CD4-positive, alpha-beta memory T cell (primary cell): ENCODE measurements at places on chromosomes 7 and 10.

GRCh38 chr7:11757153-11757552, 74.8 kb downstream of the THSD7A start:
- H3K27ac ChIP-seq: no peak overlapping the region
- DNase-seq: no peak

- no peaks in the 10 kb centered on the region for H3K36me3 ChIP-seq
- peak; percentile 47 for DNase-seq
- peak overlapping the region; percentile 39 for H3K4me3 ChIP-seq
- H3K27me3 ChIP-seq: no peaks in the 10 kb centered on the region
- H3K4me1 ChIP-seq: peaks cover 64% of the 10 kb centered on the region
Measured at GRCh38 chr10:61993711-61994401, 92.4 kb downstream of the ARID5B start.

DNA sequence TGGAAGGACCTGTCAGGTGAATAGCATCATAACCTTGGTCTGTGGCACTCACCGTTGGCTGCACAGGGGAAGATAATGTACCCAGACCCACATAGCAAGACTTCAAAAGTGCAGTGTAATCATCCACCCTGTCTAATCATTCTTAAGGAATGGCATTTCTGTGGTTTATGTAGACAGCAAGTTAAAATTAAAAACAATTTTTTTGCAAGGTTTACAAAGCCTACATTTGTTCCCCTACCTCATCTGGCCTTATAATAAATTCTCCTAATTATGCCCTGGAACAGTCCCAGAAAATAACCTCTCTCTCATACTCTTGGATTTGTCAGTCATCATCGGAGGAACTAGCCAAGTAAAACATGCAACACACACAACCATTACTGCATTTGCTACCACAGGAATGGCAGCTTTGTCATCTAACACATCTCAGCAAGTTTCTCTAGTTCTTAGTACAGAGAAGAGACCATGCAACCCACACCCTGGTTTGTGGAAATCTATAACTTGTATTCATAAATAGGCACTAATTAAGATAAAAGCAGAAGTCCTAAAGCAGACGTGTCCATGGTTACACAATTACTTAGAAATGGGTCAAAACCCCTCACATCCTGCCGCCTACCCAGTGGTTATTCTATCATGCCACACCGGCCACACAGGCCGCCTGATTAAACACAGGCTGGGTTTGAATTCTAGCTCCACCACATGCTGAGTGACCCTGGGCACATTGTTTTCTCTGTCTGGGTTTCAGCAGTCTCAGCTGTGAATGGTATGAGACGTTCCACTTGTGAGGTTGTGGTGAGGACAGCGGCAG, 19.1 kb downstream of the ABLIM1 start:
- H3K27ac ChIP-seq: no peak overlapping the region
- no peaks in the 10 kb centered on the region for H3K27me3 ChIP-seq
- no peak for DNase-seq

GRCh38 chr10:103637011-103637410, 143.5 kb downstream of the NEURL1 start:
- no peaks in the 10 kb centered on the region for H3K4me1 ChIP-seq
- no peak overlapping the region for H3K27ac ChIP-seq
- H3K27me3 ChIP-seq: no peaks in the 10 kb centered on the region
- H3K4me3 ChIP-seq: no peak overlapping the region
- DNase-seq: no peak

DNA sequence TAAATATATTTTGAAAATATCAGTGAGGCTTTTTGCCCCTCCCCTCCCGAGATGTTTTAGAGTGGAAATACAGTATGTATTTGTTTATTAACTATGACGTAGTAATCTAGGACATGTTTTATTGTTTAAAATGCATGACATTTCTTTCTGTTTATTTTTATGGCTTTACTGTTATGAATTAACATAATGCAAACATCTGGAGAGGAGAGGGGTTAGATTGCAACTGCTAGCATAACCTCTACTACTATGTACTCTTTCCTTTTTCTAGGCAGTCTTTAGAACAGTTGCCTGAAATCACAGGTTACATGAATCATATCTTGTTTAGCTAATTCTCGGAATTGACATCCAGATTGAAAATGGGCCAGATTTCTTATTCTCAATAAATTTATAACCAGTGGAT, 7.4 kb downstream of the BTAF1 start:
- DNase-seq: no peak
- no peak overlapping the region for H3K4me3 ChIP-seq
- no peak overlapping the region for H3K27ac ChIP-seq
- H3K27me3 ChIP-seq: no peaks in the 10 kb centered on the region
- H3K36me3 ChIP-seq: peaks cover 2% of the 10 kb centered on the region
- H3K4me1 ChIP-seq: peaks cover 63% of the 10 kb centered on the region

DNA sequence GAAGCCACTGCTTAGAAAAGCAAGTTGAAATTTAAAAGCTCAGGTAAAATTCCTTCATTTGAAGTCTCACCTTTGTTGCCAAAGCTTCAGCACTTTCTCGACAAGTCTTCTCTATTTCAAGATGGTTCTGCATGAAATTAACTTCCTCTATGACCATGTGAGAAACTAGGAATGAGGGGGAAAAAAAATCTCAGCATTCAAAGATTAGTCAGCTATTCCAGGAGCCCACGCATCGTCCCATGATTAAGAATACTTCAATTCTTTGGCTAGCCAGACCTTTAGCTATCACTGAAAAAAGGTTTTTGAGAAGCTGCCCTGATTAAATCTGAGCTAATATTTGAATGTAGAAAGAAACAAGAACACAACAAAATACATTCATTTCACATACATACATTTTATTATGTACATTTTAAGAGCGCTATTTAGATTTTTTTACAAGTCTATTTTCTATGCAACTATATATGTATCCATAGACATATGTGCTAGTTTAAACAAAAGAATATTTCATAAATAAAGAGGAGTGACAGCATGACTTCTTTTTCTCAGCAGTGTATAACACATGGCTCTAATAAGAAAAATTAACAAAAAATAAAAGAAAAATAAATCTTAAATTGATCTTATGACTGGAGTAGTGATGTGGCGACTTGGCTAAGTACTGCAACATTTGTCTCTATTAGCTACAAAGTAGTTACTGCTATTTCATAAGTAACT, 44.8 kb downstream of the SHTN1 start:
- H3K4me1 ChIP-seq: no peaks in the 10 kb centered on the region
- no peak overlapping the region for H3K4me3 ChIP-seq
- H3K27me3 ChIP-seq: no peaks in the 10 kb centered on the region
- no peak overlapping the region for H3K27ac ChIP-seq
- H3K36me3 ChIP-seq: no peaks in the 10 kb centered on the region

DNA sequence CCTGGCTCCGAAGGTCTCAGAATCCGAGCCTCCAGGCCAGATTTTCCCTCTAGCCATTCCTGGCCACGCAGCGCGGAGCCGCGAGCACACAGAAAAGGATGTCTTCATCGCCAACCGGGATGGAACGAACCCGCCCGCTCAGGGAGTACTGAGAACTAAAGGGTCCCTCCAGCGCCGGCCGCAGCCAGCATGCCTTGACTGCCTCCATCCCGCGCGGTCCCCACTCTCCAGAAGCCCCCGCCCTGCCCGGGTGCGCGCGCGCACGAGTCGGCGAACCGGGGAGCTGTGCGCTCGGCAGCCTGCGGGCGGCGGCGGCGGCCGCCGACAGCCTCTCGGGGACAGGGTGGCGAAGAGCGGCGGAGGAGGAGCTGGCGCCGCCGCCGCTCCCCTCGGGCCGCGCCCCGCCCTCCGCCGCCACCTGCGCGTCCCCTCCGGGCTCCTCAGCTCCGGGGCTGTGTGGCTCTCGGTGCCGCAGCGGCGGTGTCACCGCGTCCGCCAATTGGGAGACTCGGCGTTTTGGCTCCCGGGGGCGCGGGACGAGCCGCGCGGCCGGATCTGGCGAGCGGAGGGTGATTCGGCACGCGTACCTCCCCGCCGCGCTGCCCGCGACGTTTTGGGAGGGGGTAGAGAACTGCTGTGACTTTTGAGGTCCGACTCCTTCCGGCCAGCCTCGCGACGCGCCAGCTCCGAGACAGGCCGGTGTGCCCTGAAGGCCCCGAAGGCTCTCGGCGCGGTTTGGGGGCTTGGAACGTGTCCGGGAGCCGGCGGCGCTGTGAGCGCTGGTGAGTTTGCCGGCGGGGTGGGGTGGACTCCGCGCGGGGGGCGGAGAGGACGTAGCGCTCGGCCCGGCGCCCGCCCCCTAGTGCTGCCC, 453 bp upstream of the GALNT17 start:
- no peaks in the 10 kb centered on the region for H3K27me3 ChIP-seq
- no peak overlapping the region for H3K4me3 ChIP-seq
- no peaks in the 10 kb centered on the region for H3K4me1 ChIP-seq

DNA sequence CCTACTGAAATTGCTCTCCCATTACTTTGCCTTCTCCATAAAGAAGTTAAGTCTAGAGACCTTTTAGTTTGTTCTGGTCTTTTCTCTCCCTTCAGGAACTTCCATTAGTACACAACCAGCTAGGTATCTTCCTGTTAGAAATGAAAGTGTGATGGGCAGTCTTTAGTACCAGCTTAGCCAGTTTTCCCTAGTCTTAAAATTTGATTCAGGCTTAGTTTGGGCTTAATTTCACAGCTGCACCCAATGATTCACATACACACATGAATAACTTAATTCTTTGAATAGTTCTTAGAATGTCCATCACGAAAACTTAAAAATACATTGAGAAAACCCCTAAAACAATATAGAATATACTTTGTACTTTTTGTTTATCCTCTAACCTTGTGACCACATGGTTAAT, 2.4 kb upstream of the PPP1R9A start:
- H3K36me3 ChIP-seq: no peaks in the 10 kb centered on the region
- peaks cover 3% of the 10 kb centered on the region for H3K4me1 ChIP-seq
- H3K4me3 ChIP-seq: no peak overlapping the region
- H3K27ac ChIP-seq: no peak overlapping the region
- DNase-seq: no peak
